ENCODE measurements at places on chromosomes 16 and 17.

DNA sequence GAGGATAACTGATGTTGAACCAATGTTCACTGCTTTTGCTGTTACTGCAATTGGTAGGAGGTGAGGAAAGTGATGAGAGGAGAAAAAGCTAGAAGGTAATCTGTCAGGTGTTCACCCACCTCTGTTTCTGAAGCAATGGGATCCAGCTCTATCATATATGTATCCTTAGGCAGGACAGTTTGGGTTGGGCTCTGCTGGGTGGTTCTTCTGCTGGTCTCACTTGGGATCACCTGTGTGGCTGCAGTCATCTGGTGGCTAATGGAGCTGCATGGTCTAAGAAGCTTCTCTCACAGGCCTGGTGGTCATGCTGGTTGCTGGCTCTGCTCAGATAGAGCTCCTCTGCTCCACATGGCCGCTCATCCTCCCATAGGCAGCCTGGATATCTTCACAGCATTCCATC, 40.2 kb upstream of the ZCCHC14 start:
- H3K27me3 ChIP-seq = no peaks in the 10 kb centered on the region
- no peak for DNase-seq
- H3K4me1 ChIP-seq = peaks cover 2% of the 10 kb centered on the region
- no peak overlapping the region for H3K27ac ChIP-seq

- DNase-seq = no peak
- H3K4me3 ChIP-seq = no peak overlapping the region
- peaks cover 38% of the 10 kb centered on the region for H3K4me1 ChIP-seq
- no peak overlapping the region for H3K27ac ChIP-seq
- no peaks in the 10 kb centered on the region for H3K27me3 ChIP-seq
- H3K36me3 ChIP-seq = no peaks in the 10 kb centered on the region
Observed at GRCh38 chr16:70753228-70753627, 47.7 kb downstream of the VAC14 start.

DNA sequence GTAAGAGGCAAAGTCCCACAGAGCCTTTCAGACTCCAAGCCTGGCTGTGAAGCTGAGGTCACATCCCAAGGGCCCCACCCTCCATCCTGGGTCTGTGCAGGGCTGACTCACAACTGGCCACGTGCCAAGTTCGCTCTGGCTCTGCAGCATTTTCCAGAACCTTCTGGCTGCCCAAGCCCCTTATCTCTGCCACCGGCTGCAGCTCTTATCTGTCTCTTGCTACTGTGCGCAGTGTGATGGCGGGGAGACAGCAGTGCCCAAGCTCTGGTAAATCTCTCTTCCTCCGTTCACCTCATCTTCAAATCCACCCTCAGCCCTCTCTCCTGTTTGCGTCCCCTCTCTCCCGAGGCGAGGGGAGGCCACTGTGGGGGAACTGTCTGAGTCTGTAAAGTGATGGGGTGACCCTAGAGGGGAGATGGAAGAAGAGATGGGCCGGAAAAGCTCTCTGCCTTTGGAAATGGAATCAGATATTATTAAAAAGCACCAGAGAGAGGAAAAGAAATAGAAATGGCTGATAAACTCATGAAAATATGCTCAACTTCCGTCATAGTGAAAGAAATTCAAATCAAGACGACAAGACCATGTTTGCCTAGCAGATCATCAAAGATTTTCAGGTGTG, 162.7 kb upstream of the CDC42EP4 start:
- peaks cover 8% of the 10 kb centered on the region for H3K4me1 ChIP-seq
- peak; percentile 49 for DNase-seq
- peaks cover 2% of the 10 kb centered on the region for H3K27me3 ChIP-seq
- H3K27ac ChIP-seq = no peak overlapping the region
- H3K4me3 ChIP-seq = no peak overlapping the region
- H3K36me3 ChIP-seq = no peaks in the 10 kb centered on the region

GRCh38 chr16:24504472-24505345, 34.7 kb upstream of the RBBP6 start:
- no peak overlapping the region for H3K27ac ChIP-seq
- H3K27me3 ChIP-seq = no peaks in the 10 kb centered on the region
- H3K4me1 ChIP-seq = no peaks in the 10 kb centered on the region

GRCh38 chr16:19559242-19559910, 3.9 kb downstream of the VPS35L start:
- H3K36me3 ChIP-seq = no peaks in the 10 kb centered on the region
- no peak overlapping the region for H3K27ac ChIP-seq
- peak; percentile 39 for DNase-seq
- H3K4me3 ChIP-seq = no peak overlapping the region
- no peaks in the 10 kb centered on the region for H3K27me3 ChIP-seq

DNA sequence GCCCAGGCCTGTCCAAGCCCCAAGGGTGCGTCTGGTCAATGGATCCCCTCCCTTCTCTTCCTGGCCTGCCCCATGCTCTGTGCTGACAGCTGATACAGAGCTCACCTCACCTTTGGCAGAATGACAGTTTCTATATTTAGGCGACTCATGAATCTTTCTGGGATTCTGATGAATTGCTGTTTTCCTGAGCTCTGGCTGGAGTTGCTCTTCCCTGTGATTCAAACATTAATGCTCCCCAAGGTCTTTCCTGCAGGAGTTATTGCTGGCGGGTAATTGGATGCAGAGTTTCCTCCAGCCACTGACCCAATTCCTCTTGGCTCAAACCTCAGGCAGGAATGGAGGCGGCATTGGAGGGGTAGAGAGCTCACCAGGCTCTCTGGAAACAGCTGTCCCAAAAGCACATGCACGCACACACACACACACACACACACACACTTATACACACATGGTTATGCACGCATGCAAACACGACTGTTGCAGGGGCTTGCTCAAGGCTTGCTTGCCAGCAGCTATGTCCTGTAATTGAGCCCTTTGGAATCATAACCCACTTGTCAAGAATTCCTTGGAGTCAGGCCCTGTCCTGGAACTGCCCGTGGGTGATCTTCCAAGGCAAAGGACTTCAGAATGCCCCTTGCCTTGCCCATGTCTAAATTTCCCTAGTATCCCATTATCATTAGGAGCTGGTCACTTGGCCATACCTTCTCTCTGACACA, 128.8 kb downstream of the ASIC2 start:
- peak; percentile 81 for DNase-seq
- H3K27me3 ChIP-seq = no peaks in the 10 kb centered on the region
- H3K27ac ChIP-seq = no peak overlapping the region
- peaks cover under 1% of the 10 kb centered on the region for H3K4me1 ChIP-seq
- no peak overlapping the region for H3K4me3 ChIP-seq
- no peaks in the 10 kb centered on the region for H3K36me3 ChIP-seq

GRCh38 chr16:57019746-57020145, 30.4 kb downstream of the NLRC5 start:
- no peaks in the 10 kb centered on the region for H3K27me3 ChIP-seq
- no peak for DNase-seq
- H3K27ac ChIP-seq = no peak overlapping the region

DNA sequence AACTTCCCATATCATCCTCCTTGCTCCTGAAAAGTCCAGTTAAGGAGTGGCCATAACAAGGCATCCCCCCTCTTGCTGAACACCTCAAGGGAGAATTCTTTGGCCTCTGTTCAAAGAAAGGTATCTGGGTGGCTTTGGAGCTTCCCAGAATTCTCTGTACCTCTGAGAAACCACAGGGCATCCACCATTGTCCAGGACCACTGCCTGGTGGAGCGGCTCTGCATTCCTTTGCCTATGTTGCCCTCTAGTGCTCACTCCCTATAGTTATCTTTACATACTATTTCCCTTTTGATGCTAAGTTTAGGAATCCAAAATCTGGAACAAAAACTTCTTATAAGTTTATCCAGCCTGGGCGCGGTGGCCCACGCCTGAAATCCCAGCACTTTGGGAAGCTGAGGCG, 30.3 kb downstream of the CHD9NB start:
- DNase-seq = peak; percentile 13
- no peak overlapping the region for H3K4me3 ChIP-seq
- H3K4me1 ChIP-seq = no peaks in the 10 kb centered on the region
- no peaks in the 10 kb centered on the region for H3K36me3 ChIP-seq
- no peaks in the 10 kb centered on the region for H3K27me3 ChIP-seq

DNA sequence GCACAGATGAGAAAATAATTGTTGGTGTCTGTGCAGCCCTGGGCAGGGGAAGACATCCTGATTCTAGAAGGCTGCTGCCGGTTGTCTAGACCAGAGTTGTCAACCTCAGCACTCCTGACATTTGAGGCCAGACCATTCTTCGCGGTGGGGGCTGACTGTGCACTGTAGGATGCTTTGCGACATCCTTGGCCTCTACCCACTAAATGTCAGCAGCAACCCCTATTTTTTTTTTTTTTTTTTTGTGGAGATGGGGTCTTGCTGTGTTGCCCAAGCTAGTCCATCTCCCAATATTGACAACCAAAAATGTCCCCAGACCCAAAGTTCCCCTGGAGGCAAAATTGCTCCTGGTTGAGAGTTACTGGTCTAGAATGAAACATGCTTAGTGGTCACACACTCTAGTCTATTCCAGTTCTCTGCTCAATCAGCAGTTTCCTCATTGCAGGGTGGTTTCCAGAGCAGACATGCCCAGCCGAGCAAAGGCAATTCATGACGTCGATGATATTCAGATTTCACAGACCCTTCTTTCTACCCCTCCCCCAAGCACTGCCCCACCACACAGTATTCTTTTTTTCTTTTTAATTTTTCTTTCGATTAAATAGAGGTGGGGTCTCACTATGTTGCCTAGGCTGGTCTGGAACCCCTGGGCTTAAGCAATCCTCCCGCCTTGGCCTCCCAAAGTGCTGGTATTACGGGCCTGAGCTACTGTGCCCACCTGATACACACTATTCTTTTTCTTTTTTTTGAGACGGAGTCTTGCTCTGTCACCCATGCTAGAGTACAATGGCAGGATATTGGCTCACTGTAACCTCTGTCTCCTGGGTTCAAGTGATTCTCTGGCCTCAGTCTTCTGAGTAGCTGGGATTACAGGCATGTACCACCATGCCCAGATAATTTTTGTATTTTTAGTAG, 9.0 kb downstream of the C17orf99 start:
- H3K4me3 ChIP-seq = no peak overlapping the region
- no peaks in the 10 kb centered on the region for H3K36me3 ChIP-seq
- no peaks in the 10 kb centered on the region for H3K4me1 ChIP-seq
- no peak overlapping the region for H3K27ac ChIP-seq

DNA sequence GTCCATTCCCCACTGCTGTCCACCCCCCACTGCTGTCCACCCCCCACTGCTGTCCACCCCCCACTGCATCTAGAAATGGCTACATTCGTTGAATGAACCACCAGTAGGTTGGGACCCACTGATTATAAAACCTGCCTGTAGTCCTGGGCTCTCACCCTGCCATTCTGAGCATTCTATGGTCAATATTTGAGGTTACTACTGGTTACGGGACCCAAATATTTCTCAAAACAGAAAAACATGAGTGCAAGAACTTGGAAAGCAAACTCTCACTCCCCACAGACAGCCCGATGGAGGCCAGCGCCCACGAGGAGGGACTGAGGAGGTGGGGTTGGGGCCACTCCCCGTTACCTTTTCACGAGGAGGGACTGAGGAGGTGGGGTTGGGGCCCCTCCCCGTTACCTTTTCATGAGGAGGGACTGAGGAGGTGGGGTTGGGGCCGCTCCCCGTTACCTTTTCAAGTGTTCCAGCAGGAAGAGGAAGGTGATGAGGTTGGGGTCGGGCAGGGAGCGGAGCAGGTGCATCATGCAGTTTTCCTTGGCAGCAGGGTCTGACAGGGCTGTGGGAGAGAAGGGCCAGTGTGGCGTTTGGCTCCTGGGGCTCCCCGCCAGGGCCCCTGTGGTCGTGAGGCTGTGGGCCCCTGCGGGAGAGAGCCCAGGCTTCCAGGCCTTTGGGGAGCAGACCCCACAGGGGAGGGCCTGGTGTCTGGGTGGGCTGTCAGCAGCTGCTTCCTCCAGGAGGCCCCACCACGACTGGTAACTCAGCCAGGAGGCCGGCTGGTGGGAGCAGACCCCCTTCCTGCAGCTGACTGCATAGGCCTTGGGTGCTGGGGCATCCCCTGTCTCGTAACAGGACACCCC, 12.5 kb downstream of the TIMM22 start:
- peaks cover 4% of the 10 kb centered on the region for H3K36me3 ChIP-seq
- no peaks in the 10 kb centered on the region for H3K27me3 ChIP-seq
- H3K4me1 ChIP-seq = peaks cover 11% of the 10 kb centered on the region
- DNase-seq = no peak
- H3K4me3 ChIP-seq = no peak overlapping the region

- no peaks in the 10 kb centered on the region for H3K36me3 ChIP-seq
- peaks cover 20% of the 10 kb centered on the region for H3K27me3 ChIP-seq
- H3K4me1 ChIP-seq = peaks cover 19% of the 10 kb centered on the region
- no peak for DNase-seq
Observed at GRCh38 chr16:10878644-10879501, 1.9 kb downstream of the CIITA start.

DNA sequence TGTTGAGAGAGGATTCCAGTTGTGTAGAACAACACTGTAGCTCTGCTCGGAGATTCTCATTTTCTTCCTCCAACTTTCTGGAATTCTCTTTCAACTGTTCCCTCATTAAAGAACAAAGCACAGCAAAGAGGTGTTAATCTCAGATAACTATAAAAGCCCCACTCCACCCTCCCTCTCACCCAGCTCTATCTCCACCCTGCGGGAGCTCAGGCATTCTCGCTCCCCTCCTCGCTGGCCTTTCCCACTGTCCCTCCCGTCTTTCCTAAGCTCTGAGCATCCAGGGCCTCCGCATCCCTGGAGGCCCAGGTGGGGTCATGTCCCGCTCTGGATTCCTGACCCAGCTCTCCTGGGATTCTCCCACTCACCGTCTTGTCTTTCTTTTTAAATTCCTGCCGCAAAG, 35.1 kb downstream of the DHX38 start:
- H3K27ac ChIP-seq = no peak overlapping the region
- no peaks in the 10 kb centered on the region for H3K36me3 ChIP-seq
- H3K4me3 ChIP-seq = no peak overlapping the region
- H3K27me3 ChIP-seq = no peaks in the 10 kb centered on the region
- no peak for DNase-seq
- no peaks in the 10 kb centered on the region for H3K4me1 ChIP-seq

GRCh38 chr17:5610956-5611355, 26.6 kb upstream of the NLRP1 start:
- peaks cover 2% of the 10 kb centered on the region for H3K27me3 ChIP-seq
- H3K4me3 ChIP-seq = no peak overlapping the region
- no peaks in the 10 kb centered on the region for H3K36me3 ChIP-seq
- no peak for DNase-seq
- no peaks in the 10 kb centered on the region for H3K4me1 ChIP-seq
- H3K27ac ChIP-seq = no peak overlapping the region

DNA sequence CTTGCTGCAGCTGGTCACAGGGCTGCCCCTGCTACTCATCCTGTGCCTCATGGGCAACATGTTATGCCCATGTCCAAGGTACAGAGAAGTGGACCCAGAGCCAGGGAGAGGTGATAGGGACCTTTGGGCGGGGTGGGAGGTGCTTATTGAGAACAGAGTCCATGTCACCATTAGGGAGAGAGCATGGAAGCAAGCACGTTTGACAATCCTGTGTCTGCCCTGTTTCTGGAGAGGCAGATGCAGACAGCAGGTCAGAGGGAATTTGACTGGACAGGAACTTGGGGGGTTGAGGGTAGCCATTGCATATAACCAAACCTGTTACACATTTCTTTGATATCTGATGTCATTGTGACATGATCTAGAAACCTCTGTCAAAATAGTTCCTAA, 14.3 kb upstream of the ARL4D start:
- no peak overlapping the region for H3K4me3 ChIP-seq
- peaks cover 6% of the 10 kb centered on the region for H3K4me1 ChIP-seq
- no peak overlapping the region for H3K27ac ChIP-seq
- no peaks in the 10 kb centered on the region for H3K36me3 ChIP-seq

- no peak for DNase-seq
- no peak overlapping the region for H3K27ac ChIP-seq
- H3K27me3 ChIP-seq = no peaks in the 10 kb centered on the region
- peaks cover 8% of the 10 kb centered on the region for H3K4me1 ChIP-seq
- H3K36me3 ChIP-seq = no peaks in the 10 kb centered on the region
Observed at GRCh38 chr16:3152991-3153368, 18.2 kb downstream of the ZNF213 start.

GRCh38 chr16:71254832-71255525, 24.5 kb upstream of the HYDIN start:
- no peaks in the 10 kb centered on the region for H3K4me1 ChIP-seq

Data from astrocyte (in vitro differentiated cells and primary cell).